ENCODE measurements at places on chromosomes 1 and 21.

- no peak overlapping the region for H3K4me3 ChIP-seq
- H3K36me3 ChIP-seq: peaks cover 18% of the 10 kb centered on the region
- H3K27ac ChIP-seq: no peak overlapping the region
- peaks cover 52% of the 10 kb centered on the region for H3K4me1 ChIP-seq
- peak; percentile 60 for DNase-seq
These were observed 7.6 kb downstream of the TTF2 start for GRCh38 chr1:117067533-117068370.

DNA sequence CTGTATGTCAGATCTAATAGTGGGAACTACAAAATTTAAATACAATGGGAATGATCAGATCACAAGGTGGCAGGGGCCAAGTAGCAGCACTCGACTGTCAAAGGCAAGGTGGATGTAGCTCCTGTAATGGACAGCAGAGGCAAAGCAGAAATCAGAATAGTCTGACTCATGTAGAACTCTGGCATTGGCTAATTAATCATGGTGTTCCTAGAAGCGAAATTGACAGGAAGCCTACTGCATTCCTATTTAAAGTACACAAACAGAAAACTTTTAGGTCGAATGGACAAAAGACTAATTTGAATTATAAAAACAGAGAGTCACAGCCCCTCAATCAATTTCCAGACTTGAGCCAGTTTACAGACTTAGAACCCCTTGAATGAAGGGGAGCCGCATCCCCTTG lies 17.4 kb upstream of the IL12RB2 start:
- no peak overlapping the region for H3K27ac ChIP-seq
- H3K36me3 ChIP-seq: peaks cover 27% of the 10 kb centered on the region
- DNase-seq: no peak
- H3K27me3 ChIP-seq: no peaks in the 10 kb centered on the region
- H3K4me3 ChIP-seq: no peak overlapping the region

DNA sequence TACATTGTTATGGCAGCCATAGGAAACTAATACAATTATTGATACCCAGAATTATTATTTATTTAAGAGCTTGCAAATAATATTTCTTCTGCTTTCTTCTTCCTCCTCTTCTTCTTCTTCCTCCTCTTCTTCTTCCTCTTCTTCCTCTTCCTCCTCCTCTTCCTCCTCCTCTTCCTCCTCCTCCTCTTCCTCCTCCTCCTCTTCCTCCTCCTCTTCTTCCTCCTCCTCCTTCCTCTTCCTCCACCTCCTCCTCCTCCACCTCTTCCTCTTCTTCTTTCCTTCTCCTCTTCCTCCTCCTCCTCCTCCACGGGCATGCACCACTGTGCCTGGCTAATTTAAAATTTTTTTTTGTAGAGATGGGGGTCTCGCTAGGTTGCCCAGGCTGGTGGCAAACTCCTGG lies 95.6 kb upstream of the BCAR3 start:
- DNase-seq: no peak
- no peaks in the 10 kb centered on the region for H3K36me3 ChIP-seq
- H3K27me3 ChIP-seq: peaks cover 15% of the 10 kb centered on the region
- H3K4me3 ChIP-seq: no peak overlapping the region
- H3K27ac ChIP-seq: no peak overlapping the region

GRCh38 chr1:97630948-97631347 lies 289.9 kb downstream of the DPYD start:
- H3K27me3 ChIP-seq: no peaks in the 10 kb centered on the region
- H3K4me3 ChIP-seq: no peak overlapping the region
- H3K4me1 ChIP-seq: no peaks in the 10 kb centered on the region
- H3K27ac ChIP-seq: no peak overlapping the region

DNA sequence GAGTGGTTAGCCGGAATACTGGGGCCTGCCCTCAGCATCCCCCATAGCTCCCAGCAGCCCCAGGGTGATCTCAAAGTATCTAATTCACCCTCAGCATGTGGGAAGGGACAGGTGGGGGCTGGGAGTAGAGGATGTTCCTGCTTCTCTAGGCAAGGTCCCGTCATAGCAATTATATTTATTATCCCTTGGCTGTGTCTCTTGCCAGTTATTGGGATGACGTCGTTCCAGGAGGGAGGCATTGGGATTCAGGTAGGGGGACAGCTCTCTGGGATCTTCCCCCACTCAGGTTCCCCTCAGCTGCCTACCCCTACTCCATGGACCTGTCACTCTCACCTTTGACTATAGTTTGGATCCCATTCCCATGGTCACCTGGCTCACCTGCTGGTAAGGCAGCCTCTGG lies 11.9 kb upstream of the PEAR1 start:
- no peaks in the 10 kb centered on the region for H3K36me3 ChIP-seq
- H3K4me3 ChIP-seq: no peak overlapping the region
- no peaks in the 10 kb centered on the region for H3K4me1 ChIP-seq
- H3K27ac ChIP-seq: no peak overlapping the region

DNA sequence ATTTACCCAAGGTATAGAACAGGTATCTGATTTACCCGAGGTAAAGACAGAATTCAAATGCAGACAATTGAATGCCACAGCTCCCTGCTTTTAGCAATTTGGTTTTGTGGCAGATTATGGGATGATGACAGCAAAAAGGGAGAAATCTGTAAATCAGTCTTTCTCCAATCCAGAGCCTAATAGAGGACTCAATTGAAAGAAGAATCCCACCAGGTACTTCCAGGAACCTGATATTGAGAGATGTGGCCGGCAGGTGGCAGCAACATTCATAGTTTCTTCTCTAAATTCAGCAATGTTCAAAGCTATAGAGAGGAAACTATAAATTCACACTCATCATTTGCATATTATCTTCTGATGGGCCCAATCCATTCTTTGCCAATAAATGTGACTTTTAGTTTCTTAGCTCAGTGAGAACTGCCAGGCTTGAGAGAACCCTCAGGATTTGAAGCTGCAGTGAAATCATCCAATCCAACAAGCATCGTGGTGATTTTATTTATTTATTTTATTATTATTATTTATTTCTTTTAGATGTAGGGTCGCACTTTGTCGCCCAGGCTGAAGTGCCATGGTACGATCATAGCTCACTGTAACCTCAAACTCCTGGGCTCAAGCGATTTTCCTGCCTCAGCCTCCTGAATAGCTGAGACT lies 9.8 kb upstream of the PHACTR4 start:
- H3K27me3 ChIP-seq: no peaks in the 10 kb centered on the region
- H3K27ac ChIP-seq: no peak overlapping the region
- peak; percentile 72 for DNase-seq
- H3K4me1 ChIP-seq: no peaks in the 10 kb centered on the region
- no peaks in the 10 kb centered on the region for H3K36me3 ChIP-seq

DNA sequence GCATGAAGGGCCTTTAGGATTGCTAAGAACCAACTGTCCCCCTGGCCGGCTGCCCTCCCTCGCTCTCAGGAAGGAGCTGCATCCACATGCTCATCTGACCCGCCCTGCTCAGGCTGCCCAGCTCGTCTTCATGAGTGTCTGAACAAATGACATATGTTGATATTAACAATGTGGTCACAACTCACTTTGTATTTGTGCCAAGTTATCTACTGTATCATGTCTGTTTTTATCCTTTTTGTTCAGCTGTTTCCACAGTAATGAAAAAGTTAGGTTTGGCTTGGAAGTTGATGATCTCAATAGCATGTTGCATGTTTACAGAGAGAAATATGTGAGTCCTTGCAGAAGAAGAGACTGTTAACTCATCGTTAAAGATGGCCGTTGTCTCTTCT lies 75.1 kb downstream of the PHTF1 start:
- peaks cover 4% of the 10 kb centered on the region for H3K4me1 ChIP-seq
- no peak overlapping the region for H3K4me3 ChIP-seq
- no peak for DNase-seq

GRCh38 chr1:244545511-244545910 lies 84.4 kb downstream of the CATSPERE start:
- H3K27ac ChIP-seq: no peak overlapping the region
- no peak overlapping the region for H3K4me3 ChIP-seq
- DNase-seq: no peak
- H3K4me1 ChIP-seq: no peaks in the 10 kb centered on the region
- peaks cover 6% of the 10 kb centered on the region for H3K36me3 ChIP-seq

- H3K27ac ChIP-seq: no peak overlapping the region
- DNase-seq: no peak
- peaks cover 17% of the 10 kb centered on the region for H3K27me3 ChIP-seq
- no peak overlapping the region for H3K4me3 ChIP-seq
These were observed 184.1 kb downstream of the FOXD2 start for GRCh38 chr1:47621977-47622376.

- no peak overlapping the region for H3K4me3 ChIP-seq
- no peaks in the 10 kb centered on the region for H3K4me1 ChIP-seq
- H3K36me3 ChIP-seq: no peaks in the 10 kb centered on the region
- H3K27me3 ChIP-seq: no peaks in the 10 kb centered on the region
- DNase-seq: no peak
- no peak overlapping the region for H3K27ac ChIP-seq
These were observed 245.8 kb downstream of the PLA2G4A start for GRCh38 chr1:187074445-187075048.
